ENCODE measurements at places on chromosomes 12 and 14. TPM values are rescaled to one million over a fixed set of nuclear protein-coding genes. Genes with fewer than 3 reads are reported as not detected.

DNA sequence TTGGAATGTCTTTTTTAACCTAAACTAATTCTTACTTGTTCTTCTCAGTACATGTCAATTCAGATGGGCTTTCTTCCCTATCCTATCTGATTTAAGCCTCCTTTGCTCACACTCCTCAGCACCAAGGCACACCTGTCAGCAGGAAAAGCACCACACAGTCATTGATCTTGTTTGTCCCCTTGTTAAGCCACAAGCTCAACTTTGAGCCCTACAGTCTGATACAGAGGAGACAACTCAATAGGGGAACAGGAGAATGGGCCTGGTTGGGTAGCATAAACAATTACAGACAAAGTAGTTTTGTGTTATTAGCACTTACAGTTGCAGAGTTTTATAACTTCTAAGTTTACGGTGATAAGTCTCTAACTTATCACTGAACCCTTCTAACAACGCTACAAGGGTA is 29.5 kb upstream of the SYCP3 start:
- H3K27ac ChIP-seq = no peak overlapping the region
- no peaks in the 10 kb centered on the region for H3K27me3 ChIP-seq
- H3K36me3 ChIP-seq = peaks cover 47% of the 10 kb centered on the region
- H3K4me1 ChIP-seq = peaks cover 16% of the 10 kb centered on the region

RD3L gene
- total RNA-seq = not detected

NELL2 gene
- total RNA-seq = 20.5 TPM

- no peaks in the 10 kb centered on the region for H3K36me3 ChIP-seq
- H3K27ac ChIP-seq = no peak overlapping the region
- H3K4me1 ChIP-seq = no peaks in the 10 kb centered on the region
- no peak for DNase-seq
- H3K4me3 ChIP-seq = no peak overlapping the region
Observed at GRCh38 chr12:94507455-94507854, 47.8 kb upstream of the CEP83 start.

ZCCHC8 gene
- total RNA-seq = 27.0 TPM

- H3K36me3 ChIP-seq = no peaks in the 10 kb centered on the region
- H3K27me3 ChIP-seq = no peaks in the 10 kb centered on the region
- no peaks in the 10 kb centered on the region for H3K4me1 ChIP-seq
Observed at GRCh38 chr14:95330591-95331370, 11.1 kb upstream of the CLMN start.

GRCh38 chr12:94663702-94664101 is 13.3 kb upstream of the TMCC3 start:
- H3K4me1 ChIP-seq = peaks cover 14% of the 10 kb centered on the region
- DNase-seq = no peak
- H3K27ac ChIP-seq = no peak overlapping the region
- no peaks in the 10 kb centered on the region for H3K36me3 ChIP-seq
- H3K4me3 ChIP-seq = no peak overlapping the region
- no peaks in the 10 kb centered on the region for H3K27me3 ChIP-seq

TEX52 gene
- not detected for total RNA-seq

DNA sequence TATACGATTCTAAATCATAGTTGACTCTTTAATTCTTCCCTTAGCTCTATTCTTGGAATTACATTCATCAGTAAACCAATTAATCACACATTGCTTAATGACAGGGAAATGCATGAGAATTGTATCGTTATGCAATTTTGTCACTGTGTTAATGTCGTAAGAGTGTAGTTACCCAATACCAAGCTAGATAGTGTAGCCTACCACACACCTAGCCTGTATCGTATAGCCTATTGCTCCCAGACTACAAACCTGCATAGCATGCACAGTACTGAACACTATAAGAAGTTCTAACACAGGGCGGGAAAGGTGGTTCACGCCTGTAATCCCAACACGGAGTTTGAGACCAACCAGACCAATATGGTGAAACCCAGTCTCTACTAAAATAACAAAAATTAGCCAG is 24.7 kb downstream of the HNRNPC start:
- no peak for DNase-seq
- H3K27me3 ChIP-seq = no peaks in the 10 kb centered on the region
- H3K4me3 ChIP-seq = no peak overlapping the region
- no peak overlapping the region for H3K27ac ChIP-seq
- peaks cover 12% of the 10 kb centered on the region for H3K36me3 ChIP-seq

GRCh38 chr14:50676814-50677516 is 8.9 kb upstream of the SAV1 start:
- DNase-seq = no peak
- H3K27me3 ChIP-seq = no peaks in the 10 kb centered on the region
- no peak overlapping the region for H3K4me3 ChIP-seq
- H3K4me1 ChIP-seq = peaks cover 14% of the 10 kb centered on the region

VDR gene
- total RNA-seq = 47.9 TPM

PLA2G1B gene
- not detected for total RNA-seq

DNA sequence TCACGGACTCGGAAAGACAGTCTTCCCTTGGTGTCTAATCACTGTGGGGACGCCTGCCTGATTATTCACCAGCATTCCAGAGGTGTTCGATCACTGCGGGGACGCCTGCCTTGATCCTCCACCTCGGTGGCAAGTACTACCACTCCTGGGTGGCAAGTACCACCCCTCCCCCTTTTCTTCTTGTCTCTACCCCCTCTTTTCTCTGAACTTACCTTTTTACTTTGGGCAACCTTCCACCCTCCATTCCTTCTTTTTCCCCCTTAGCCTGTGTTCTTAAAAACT is 12.0 kb upstream of the LGMN start:
- H3K27ac ChIP-seq = no peak overlapping the region
- H3K36me3 ChIP-seq = no peaks in the 10 kb centered on the region
- no peaks in the 10 kb centered on the region for H3K27me3 ChIP-seq
- H3K4me3 ChIP-seq = no peak overlapping the region
- DNase-seq = no peak

- no peaks in the 10 kb centered on the region for H3K27me3 ChIP-seq
- DNase-seq = peak; percentile 94
- peaks cover 24% of the 10 kb centered on the region for H3K36me3 ChIP-seq
- H3K27ac ChIP-seq = no peak overlapping the region
- H3K4me1 ChIP-seq = peaks cover 91% of the 10 kb centered on the region
- no peak overlapping the region for H3K4me3 ChIP-seq
Observed at GRCh38 chr12:47779301-47779942, 6.4 kb downstream of the SLC48A1 start.

GRCh38 chr12:76432733-76433132 is 84.5 kb upstream of the BBS10 start:
- DNase-seq = no peak
- H3K27ac ChIP-seq = no peak overlapping the region
- H3K4me1 ChIP-seq = no peaks in the 10 kb centered on the region
- no peaks in the 10 kb centered on the region for H3K27me3 ChIP-seq
- H3K36me3 ChIP-seq = no peaks in the 10 kb centered on the region

GRCh38 chr12:18352312-18352711 is 91.0 kb downstream of the PIK3C2G start:
- no peak for DNase-seq
- H3K4me3 ChIP-seq = no peak overlapping the region
- peaks cover 6% of the 10 kb centered on the region for H3K4me1 ChIP-seq
- no peak overlapping the region for H3K27ac ChIP-seq
- H3K36me3 ChIP-seq = peaks cover 8% of the 10 kb centered on the region

TAS2R46 gene
- not detected for total RNA-seq

FAM90A1 gene
- total RNA-seq = not detected

GRCh38 chr14:22147716-22148115 is 441.3 kb downstream of the DAD1 start:
- no peak overlapping the region for H3K4me3 ChIP-seq
- no peaks in the 10 kb centered on the region for H3K4me1 ChIP-seq
- no peaks in the 10 kb centered on the region for H3K36me3 ChIP-seq
- H3K27ac ChIP-seq = no peak overlapping the region

DNA sequence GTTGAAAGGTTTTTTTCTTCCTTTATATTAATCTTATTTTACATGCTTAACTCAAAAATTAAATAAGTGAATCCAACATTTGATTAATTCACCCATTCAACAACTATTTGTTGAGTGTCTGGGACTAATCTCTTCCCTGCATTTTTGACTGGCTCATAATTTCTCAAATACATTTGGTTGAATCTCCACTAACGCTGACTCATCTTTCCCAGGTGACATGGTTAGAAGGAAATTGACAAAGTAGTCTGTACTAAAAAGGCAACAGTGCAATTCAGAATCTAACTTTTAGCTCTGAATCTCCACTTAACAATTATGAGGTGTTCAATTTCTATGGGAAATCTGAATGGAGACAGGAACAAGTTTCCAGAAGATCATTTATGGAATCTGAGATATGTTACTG is 88.9 kb downstream of the LIN7A start:
- H3K27me3 ChIP-seq = no peaks in the 10 kb centered on the region
- H3K36me3 ChIP-seq = no peaks in the 10 kb centered on the region
- DNase-seq = no peak
- no peak overlapping the region for H3K4me3 ChIP-seq
- H3K4me1 ChIP-seq = no peaks in the 10 kb centered on the region
- no peak overlapping the region for H3K27ac ChIP-seq

DNA sequence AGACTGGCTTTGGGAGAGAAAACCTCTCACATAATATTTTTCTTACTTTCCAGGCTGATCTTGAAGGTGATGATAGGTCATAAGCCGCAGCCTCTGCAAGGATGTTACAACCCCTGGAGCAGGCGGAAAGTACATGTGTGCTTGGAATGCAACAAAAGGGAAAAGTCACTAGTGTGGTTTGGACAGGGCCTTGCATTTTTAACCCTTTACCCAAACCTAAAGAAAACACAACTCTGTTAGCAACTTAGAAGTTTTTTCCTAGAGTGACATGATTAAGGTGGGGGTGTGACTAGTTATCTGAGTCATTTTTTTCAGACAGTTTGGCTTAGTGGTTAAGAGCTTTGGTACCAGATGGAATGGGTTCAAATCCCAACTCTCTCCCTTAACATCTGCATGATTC is 97.0 kb downstream of the TMEM30B start:
- no peak overlapping the region for H3K27ac ChIP-seq
- H3K4me3 ChIP-seq = no peak overlapping the region
- DNase-seq = no peak
- no peaks in the 10 kb centered on the region for H3K36me3 ChIP-seq
- peaks cover 4% of the 10 kb centered on the region for H3K27me3 ChIP-seq
- H3K4me1 ChIP-seq = peaks cover 12% of the 10 kb centered on the region

RERGL gene
- total RNA-seq = 5.3 TPM

TMEM30B gene
- 39.3 TPM for total RNA-seq

- no peaks in the 10 kb centered on the region for H3K27me3 ChIP-seq
- no peaks in the 10 kb centered on the region for H3K36me3 ChIP-seq
- peaks cover 8% of the 10 kb centered on the region for H3K4me1 ChIP-seq
- no peak overlapping the region for H3K27ac ChIP-seq
Observed at GRCh38 chr12:1930803-1931597, 12.5 kb upstream of the CACNA2D4 start.

DNA sequence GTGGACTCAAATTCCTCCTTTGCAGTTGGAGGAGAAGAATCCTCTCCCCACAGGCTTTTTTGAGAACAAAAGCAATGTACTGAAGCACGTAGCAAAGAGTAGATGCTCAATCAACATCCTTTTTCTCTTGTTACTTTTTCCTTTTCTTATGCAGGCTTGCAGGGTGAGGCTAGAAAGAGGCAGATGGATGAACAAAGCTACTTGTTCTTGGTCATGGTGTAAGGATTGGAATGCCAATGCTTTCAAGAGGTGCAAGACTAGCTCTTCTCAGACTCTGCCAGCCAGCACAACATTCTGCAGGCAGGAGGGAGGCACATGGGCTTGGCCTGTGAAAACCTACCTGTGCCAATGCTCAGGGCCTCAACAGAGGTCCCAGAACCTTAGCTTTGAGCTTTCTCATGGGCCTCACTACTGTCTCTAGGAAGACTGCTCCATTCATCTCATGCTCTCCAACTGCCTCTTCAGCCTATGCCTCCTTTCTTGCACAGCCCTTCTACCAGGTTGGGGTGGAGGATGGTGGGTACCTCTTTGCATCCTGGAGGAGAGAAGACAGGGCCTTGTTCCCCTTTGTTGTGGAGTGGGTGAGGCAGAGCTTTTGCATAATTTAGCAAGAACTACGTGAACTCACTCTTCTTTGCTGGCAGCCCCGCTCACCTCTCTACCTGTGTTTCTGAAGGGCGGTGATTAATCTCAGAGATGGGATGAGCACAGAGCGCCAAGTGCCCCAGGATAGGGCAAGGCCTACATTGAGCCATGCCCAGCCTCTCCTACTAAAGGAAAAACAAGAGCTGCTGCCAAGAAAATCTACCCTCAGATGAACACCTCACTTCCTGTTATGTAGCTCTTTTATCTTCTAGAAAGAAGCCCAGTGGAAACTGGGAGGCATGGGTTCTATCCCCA is 1119.7 kb downstream of the VRK1 start:
- H3K4me3 ChIP-seq = no peak overlapping the region
- H3K27ac ChIP-seq = no peak overlapping the region
- H3K27me3 ChIP-seq = no peaks in the 10 kb centered on the region
- H3K36me3 ChIP-seq = no peaks in the 10 kb centered on the region
- peaks cover 4% of the 10 kb centered on the region for H3K4me1 ChIP-seq

- H3K4me3 ChIP-seq = no peak overlapping the region
- H3K36me3 ChIP-seq = peaks cover 35% of the 10 kb centered on the region
- no peak overlapping the region for H3K27ac ChIP-seq
- no peaks in the 10 kb centered on the region for H3K4me1 ChIP-seq
- DNase-seq = no peak
Observed at GRCh38 chr12:43733687-43734086, 24.9 kb downstream of the PUS7L start.

All from suprapubic skin (tissue), 4 donors.